ENCODE measurements at places on chromosomes 7 and 10. TPM values are rescaled to one million over a fixed set of nuclear protein-coding genes. Genes with fewer than 3 reads are reported as not detected.

- no peak overlapping the region for H3K4me3 ChIP-seq
- no peak for DNase-seq
Observed at GRCh38 chr7:159211540-159212182, 67.0 kb upstream of the VIPR2 start.

- H3K4me1 ChIP-seq, result no peaks in the 10 kb centered on the region
- no peak for DNase-seq
- H3K27ac ChIP-seq, result no peak overlapping the region
Observed at GRCh38 chr7:49635800-49636199, 137.6 kb upstream of the VWC2 start.

DNA sequence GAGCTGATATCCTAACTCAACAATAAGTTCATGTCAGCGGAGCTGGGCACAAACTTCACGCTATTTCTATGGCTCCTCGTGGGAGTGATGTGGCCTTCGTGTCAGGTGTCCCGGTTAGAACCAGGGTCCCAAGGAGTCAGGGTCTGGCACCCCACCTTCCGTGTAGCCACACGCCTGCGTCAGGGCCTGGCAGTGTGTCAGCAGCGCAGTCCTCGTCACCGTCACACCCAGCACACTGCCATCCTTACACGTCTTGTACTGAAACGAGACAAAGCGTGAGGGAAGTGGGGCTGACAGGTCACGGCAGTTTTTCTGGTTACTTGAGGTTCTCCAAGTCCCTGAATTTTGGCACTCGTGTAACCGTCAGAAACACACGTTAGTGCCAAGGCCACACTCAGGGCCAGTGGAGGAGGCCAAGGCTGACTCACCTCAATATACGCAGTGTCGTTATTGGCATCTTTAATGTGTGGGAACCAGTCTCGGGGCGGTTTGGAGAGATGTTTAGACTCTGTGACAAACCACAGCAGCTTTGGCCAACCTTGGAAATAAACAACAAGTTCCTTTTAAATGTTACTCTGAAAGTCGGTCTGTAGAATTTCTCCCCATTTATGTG, 254.7 kb downstream of the ZMYND11 start:
- H3K4me3 ChIP-seq, result no peak overlapping the region
- H3K4me1 ChIP-seq, result no peaks in the 10 kb centered on the region
- DNase-seq, result no peak
- peaks cover 25% of the 10 kb centered on the region for H3K36me3 ChIP-seq

GRCh38 chr7:97064972-97065587, 40.4 kb upstream of the DLX5 start:
- no peak overlapping the region for H3K27ac ChIP-seq
- H3K4me1 ChIP-seq, result no peaks in the 10 kb centered on the region
- H3K36me3 ChIP-seq, result no peaks in the 10 kb centered on the region
- H3K4me3 ChIP-seq, result no peak overlapping the region
- peaks cover 4% of the 10 kb centered on the region for H3K27me3 ChIP-seq
- peak; percentile 35 for DNase-seq

DNA sequence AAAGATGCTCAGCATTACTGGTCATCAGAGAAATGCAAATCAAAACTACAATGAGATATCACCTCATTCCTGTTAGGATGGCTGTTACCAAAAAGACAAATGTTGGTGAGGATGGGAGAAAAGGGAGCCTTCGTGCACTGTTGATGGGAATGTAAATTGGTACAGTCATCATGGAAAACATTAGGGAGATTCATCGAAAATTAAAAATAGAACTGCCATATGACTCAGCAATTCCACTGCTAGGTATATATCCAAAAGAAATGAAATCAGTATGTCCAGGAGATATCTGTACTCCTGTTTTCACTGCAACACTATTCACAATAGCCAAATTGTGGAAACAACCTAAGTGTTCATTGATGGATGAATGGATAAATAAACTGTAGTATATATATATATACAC, 228.1 kb downstream of the ACTR3B start:
- H3K4me1 ChIP-seq, result peaks cover 17% of the 10 kb centered on the region
- DNase-seq, result peak; percentile 13
- no peak overlapping the region for H3K4me3 ChIP-seq
- peak overlapping the region; percentile 15 for H3K27ac ChIP-seq

- H3K36me3 ChIP-seq, result no peaks in the 10 kb centered on the region
- H3K27ac ChIP-seq, result no peak overlapping the region
- peaks cover 43% of the 10 kb centered on the region for H3K27me3 ChIP-seq
- H3K4me1 ChIP-seq, result no peaks in the 10 kb centered on the region
Observed at GRCh38 chr10:70956029-70956759, 67.8 kb upstream of the PCBD1 start.

GRCh38 chr7:30797176-30798040, 26.2 kb downstream of the MINDY4 start:
- H3K4me3 ChIP-seq, result no peak overlapping the region
- H3K27ac ChIP-seq, result no peak overlapping the region
- peaks cover 76% of the 10 kb centered on the region for H3K4me1 ChIP-seq
- no peak for DNase-seq
- H3K27me3 ChIP-seq, result peaks cover 2% of the 10 kb centered on the region

- DNase-seq, result no peak
- H3K4me3 ChIP-seq, result no peak overlapping the region
- H3K27ac ChIP-seq, result no peak overlapping the region
- no peaks in the 10 kb centered on the region for H3K36me3 ChIP-seq
- peaks cover 10% of the 10 kb centered on the region for H3K4me1 ChIP-seq
- H3K27me3 ChIP-seq, result peaks cover 15% of the 10 kb centered on the region
Observed at GRCh38 chr7:156988343-156989185, 21.9 kb downstream of the MNX1 start.

GRCh38 chr7:94012746-94013145, 8.6 kb upstream of the BET1 start:
- 0 out of 2 replicates have a peak, but pooled peaks cover 10% of the 10 kb centered on the region for H3K36me3 ChIP-seq
- no peaks in the 10 kb centered on the region for H3K27me3 ChIP-seq
- H3K27ac ChIP-seq, result no peak overlapping the region
- no peaks in the 10 kb centered on the region for H3K4me1 ChIP-seq
- no peak for DNase-seq
- no peak overlapping the region for H3K4me3 ChIP-seq

DNA sequence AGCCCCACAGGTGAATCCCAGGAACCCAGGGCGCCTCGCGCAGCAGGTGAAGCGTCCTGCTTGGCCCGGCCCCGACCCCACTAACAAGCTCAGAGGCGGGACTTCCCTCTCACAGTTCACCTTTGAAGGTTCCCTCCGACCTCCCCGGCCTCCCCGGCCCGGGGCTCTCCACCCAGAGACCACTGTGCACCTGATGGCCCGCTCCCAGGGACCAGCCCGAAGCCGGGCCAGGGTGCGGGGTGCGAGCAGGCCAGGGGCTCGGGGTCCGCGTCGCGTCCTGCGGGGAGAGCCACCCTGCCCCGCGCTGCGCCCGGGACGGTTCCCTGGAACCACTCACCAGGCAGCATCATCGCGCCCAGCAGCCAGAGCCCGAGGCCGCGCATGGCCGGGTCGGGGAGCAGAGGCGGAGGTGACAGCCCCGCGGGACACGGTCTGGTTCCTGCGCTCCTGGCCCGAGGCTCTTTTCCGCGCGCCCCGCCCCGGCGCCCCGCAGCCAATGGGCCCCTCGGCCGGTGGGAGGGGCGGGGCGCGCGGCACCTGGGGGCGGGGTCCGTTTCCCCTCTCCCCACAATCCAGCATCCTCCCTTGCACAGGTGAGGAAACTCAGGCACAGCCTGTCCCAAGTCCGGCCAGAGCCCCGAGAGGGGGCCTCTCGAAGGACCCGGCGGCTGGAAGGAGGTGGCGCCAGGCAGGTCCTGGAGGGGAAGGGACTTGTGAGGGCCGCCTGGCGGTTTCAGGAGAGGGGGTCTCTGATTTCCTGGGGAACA, at the start of gene ADAM8:
Gene ADAM8 (minus strand): TSS at position 434 of the 767 bp plus-strand sequence. CDS start 51 bp downstream, at position 383.
- no peaks in the 10 kb centered on the region for H3K27me3 ChIP-seq
- no peak within 1 kb of the TSS for H3K4me3 ChIP-seq
- H3K4me1 ChIP-seq, result peaks cover 12% of the 10 kb centered on the region
- no peak within 1 kb of the TSS for H3K27ac ChIP-seq
- H3K36me3 ChIP-seq, result 0 out of 2 replicates have a peak, but pooled peaks cover under 1% of the 10 kb centered on the region

DNA sequence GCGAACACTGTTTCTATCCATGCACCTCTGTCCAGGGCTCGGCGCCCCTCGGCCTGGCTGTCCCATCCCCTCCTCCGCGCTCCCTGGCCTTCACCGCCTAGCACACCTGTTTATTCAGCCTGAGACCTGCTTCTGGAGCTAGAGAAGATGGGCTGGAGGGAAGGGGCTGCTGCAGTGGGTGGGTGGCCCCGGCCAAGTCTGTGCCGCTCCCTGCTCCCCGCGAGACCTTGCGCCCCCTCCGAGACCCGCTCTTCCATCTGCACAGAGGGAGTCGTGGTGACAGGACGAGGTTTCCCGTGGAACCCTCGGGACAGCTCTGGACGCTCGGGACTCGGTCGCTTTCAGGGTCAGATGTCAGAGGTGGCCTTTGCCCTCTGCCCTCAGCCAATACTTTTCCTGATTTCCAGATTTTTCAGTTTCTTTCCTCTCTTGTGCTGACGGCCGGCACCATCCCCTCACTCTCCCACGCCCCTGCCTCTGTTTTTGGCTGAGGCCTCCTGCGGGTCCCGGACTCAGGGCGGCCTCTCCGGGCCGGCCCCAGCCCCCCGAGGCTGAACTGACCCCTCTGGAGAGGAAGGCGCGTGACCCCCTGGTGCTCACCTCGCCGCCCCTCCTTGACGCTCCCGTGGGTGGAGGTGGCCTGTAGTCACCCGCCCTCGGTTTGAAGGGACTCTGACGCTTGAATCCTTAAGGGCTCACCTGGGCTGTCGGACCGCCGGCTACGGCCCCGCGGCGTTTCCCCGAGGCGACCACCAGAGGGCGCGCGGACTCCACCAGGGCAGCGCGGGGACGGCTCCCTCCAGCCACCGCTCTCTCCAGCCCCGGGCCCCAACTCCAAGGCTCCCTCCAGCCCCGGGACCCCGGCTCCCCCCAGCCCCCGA, 15.6 kb downstream of the SHH start:
- no peak overlapping the region for H3K27ac ChIP-seq
- H3K4me3 ChIP-seq, result no peak overlapping the region
- H3K36me3 ChIP-seq, result no peaks in the 10 kb centered on the region

DNA sequence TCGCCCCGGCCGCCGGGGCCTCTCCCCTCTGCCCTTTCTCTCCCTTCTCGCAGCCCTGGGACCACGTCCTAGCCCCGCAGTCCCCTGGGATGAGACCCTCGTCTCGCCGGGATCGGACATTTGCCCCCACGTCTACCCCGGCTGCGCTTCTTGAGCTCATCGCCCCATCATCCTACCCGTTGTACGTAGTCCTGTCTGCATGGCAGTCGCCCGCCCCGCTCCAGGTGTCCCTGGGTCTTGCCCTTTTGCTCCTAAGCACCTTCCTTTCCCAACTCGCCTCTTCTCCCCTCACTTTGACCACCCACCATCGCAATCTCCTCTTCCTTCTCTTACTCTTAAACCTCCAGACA, 582 bp downstream of the TPST1 start:
- peak overlapping the region; percentile 91 for H3K27ac ChIP-seq
- H3K27me3 ChIP-seq, result peaks cover 3% of the 10 kb centered on the region
- peaks cover 26% of the 10 kb centered on the region for H3K36me3 ChIP-seq
- no peak for DNase-seq
- H3K4me1 ChIP-seq, result peaks cover 47% of the 10 kb centered on the region

DNA sequence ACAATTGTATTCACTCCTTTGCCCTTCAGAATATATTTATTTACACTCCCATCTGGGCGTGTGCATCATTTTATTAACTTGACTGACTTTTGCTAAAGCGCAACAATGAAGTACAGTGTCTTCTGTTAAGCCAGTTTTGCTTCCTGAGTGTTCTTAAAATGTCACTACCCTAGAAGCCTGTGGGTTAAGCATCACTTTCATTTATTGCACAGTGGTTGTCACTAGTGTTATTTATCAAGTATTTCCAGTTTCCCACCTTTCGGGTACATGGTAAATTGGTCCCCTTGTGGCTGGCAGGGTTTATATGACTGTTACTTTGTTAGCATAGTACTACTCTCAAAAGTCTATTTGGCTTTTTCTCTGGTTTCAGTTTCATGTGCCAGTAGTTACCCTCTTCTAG, 3.3 kb downstream of the HILPDA start:
- H3K4me1 ChIP-seq, result peaks cover 55% of the 10 kb centered on the region
- DNase-seq, result no peak
- peaks cover 5% of the 10 kb centered on the region for H3K27me3 ChIP-seq
- H3K36me3 ChIP-seq, result peaks cover 5% of the 10 kb centered on the region
- no peak overlapping the region for H3K27ac ChIP-seq
- no peak overlapping the region for H3K4me3 ChIP-seq

GRCh38 chr10:30645340-30645827, 15.8 kb upstream of the LYZL2 start:
- peak; percentile 51 for DNase-seq
- no peaks in the 10 kb centered on the region for H3K36me3 ChIP-seq
- H3K4me3 ChIP-seq, result peak overlapping the region; percentile 72

GRCh38 chr10:108849688-108850087, 1073.6 kb downstream of the XPNPEP1 start:
- H3K4me3 ChIP-seq, result no peak overlapping the region
- H3K4me1 ChIP-seq, result no peaks in the 10 kb centered on the region
- no peaks in the 10 kb centered on the region for H3K27me3 ChIP-seq
- DNase-seq, result no peak

- H3K4me3 ChIP-seq, result no peak overlapping the region
- no peaks in the 10 kb centered on the region for H3K36me3 ChIP-seq
- no peak overlapping the region for H3K27ac ChIP-seq
Observed at GRCh38 chr10:95572131-95572820, 11.1 kb upstream of the SORBS1 start.

DNA sequence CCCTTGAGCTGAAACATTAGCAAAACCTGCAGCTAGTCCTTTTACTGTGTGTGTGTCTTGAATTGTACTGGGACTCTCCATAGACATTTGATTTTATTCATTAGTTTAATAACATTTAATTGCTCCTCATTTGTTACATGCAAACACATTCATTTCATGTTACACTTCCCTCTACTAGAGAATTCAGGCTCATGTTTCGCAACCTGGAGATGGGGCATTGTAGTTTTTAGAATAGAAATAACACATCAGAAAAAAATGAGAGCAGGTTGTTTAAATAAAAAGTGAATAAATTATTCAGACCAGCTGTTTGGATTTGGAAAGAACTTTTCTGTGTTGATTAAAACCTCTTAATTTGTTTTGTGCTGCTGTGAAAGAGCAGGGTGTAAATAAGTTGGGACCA, 243.9 kb downstream of the ETV1 start:
- H3K27ac ChIP-seq, result no peak overlapping the region
- H3K4me3 ChIP-seq, result no peak overlapping the region
- peaks cover 28% of the 10 kb centered on the region for H3K4me1 ChIP-seq
- H3K36me3 ChIP-seq, result no peaks in the 10 kb centered on the region

DNA sequence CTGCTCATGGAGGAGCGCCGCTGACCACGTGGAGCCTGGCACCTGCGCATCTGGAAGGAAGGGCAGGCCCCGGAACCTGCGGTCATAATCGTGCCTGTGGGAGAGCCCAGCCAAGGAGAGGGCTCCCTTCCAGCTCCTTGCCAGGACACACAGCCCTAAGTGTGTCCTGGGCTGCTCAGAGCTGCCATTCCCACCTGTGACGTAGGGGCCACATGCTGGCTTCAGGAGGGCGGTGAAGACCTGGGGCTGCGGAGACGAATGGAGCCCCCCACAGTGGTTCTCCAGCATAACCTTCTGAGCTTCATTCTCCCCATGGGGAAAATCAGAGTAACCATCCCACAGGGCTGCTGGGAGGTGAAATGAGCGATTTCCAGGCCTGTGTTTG, 127.6 kb upstream of the CHST15 start:
- DNase-seq, result no peak
- no peaks in the 10 kb centered on the region for H3K4me1 ChIP-seq
- H3K27me3 ChIP-seq, result peaks cover 6% of the 10 kb centered on the region
- H3K27ac ChIP-seq, result no peak overlapping the region
- H3K36me3 ChIP-seq, result no peaks in the 10 kb centered on the region

Gene NUDCD3
- 97.3 TPM for total RNA-seq

Gene ZNF107
- 3.9 TPM for total RNA-seq

Gene LEP
- total RNA-seq, result not detected

Gene DNAJC30
- total RNA-seq, result 18.3 TPM

Gene ZPBP
- not detected for total RNA-seq

Gene RNLS
- total RNA-seq, result 2.0 TPM

Gene IQCE
- 17.6 TPM for total RNA-seq
